ENCODE measurements at places on chromosomes 2 and 18. TPM values are rescaled to one million over a fixed set of nuclear protein-coding genes. Genes with fewer than 3 reads are reported as not detected.

The GNLY gene
- not detected for total RNA-seq

The LOXHD1 gene
- 0.11 TPM for total RNA-seq

The WNT10A gene
- total RNA-seq = not detected

The CCT7 gene
- 529 TPM for total RNA-seq

The SNED1 gene
- 1.8 TPM for total RNA-seq

The NIFK gene
- total RNA-seq = 180 TPM

The COL5A2 gene
- total RNA-seq = 10.5 TPM

The PLCL1 gene
- total RNA-seq = not detected

The KRTCAP3 gene
- total RNA-seq = 57.3 TPM

The SFT2D3 gene
- total RNA-seq = 4.7 TPM

The REG3G gene
- total RNA-seq = not detected

Data from H9 (cell line).